Testis (tissue), 5 donors: ENCODE measurements at places on chromosomes 2 and 18. TPM values are rescaled to one million over a fixed set of nuclear protein-coding genes. Genes with fewer than 3 reads are reported as not detected.

The AKAIN1 gene
- polyA plus RNA-seq, result not detected

DNA sequence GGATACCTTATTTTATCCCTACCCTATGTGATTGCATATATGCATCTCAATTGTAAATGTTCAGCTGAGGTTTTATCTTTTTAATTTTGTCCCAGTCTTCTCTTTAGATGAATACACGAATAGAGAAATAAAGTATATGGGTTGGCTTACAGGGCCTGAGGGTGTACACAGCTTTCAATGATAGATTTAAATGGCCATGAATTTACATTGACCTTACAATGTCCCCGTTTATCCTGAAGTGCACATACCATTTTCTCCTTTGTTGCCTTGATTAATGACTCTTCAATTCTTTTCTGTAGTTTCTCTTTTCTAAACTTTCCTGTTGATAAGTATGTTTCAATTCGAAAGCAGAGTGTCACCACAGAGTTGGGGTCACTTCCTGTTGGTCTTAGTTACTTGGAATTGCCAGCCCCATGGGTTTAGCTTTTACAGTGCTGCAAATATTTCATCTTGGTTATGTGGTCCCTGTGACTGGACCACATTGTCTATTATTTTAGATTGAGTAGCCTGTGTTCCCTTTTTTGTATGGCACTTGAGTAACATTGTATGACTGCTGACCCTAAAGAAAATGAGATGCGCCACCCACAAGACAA, 1616.3 kb upstream of the ACVR2A start:
- no peak for DNase-seq

DNA sequence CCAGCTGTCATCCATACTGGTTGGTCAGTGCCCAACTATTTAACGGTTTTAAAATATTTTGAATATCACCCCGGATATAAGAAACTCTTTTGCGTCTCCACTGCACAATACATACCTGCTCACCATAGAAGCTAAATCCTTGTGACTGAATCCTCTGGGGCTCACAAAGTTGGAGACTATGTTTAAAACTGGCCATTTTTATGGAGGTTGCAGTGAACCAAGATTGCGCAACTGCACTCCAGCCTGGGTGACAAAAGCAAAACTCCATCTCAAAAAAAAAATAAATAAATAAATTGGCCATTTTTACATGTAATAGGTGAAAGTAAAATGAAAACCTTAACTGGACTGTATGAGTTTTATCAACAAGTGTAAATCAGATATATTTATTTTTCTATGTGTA, 55.6 kb upstream of the TMEM17 start:
- no peak for DNase-seq

- no peak for DNase-seq
Observed at GRCh38 chr2:54353216-54353615, 97.2 kb upstream of the TSPYL6 start.

The ATP6V1C2 gene
- polyA plus RNA-seq, result 3.6 TPM

DNA sequence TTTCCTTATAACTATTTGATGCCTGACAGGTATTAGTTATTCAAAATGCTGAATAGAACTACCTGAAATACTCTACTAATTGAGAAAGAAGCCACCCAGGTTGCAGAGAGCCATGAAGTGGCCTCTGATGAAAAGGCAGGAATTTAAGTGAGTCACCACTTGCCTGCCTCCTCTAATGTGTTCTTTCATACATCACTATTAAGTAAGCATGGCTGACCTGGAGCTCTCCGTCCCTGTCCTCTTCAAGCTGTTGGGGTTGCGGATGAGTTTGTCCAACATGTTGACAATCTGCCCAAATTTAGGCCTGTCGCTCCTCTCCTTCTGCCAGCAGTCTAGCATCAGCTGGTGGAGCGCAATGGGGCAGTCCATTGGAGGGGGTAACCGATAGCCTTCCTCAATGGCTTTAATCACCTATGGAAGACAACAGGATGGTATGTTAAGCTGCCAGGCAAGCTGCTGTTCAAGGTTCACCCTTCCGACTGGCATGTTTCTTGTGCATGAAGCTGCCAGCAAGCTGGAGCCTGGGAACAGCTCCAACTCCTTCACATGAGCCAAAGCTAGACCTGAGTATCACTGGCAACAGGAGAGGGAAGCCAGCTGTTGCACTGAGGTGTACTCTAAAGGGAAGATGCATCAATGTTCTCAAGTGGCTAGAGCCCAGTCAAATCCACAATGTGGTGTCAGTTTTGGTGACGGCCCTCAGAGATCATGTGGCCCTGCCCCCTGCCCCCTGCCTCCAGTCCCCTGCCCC, 142.2 kb downstream of the EPHA4 start:
- DNase-seq, result peak; percentile 33

DNA sequence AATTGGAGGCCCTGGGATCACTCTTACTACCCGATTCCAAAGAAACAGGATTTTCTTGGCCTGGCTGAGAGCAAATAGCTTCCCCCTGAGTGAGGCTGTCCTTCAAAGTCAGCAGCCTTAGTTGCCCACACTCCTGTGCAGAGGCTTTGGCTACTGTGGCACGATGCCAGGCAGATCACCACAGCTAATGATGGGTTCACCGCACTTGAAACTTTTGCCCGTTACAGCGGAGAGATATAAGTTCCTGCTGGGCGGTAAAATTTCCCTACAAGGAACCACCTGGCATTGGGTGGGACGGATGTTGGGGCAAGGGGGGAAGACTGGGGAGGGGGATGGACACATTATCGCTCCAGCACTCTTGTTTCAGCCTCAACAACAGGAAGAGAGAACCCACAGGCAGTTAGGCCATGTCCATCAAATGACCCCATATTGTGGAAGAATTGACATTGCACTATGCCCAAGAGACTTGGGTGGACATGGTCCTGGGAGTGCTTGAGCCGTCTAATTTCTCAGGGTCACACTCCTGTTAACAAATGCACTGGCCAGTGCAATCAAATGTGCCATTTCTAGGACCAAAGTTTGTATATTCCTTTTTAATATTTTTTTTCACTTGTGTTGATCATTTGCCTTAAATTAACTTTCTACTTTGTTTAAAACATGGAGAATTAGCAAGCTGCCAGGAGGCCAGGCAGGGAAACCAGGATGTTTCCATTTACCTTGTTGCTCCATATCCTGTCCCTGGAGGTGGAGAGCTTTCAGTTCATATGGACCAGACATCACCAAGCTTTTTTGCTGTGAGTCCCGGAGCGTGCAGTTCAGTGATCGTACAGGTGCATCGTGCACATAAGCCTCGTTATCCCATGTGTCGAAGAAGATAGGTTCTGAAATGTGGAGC, 4.4 kb downstream of the IL1B start:
- no peak for DNase-seq

GRCh38 chr2:241363426-241363825, 7.3 kb downstream of the FARP2 start:
- DNase-seq, result no peak
